Activated naive CD8-positive, alpha-beta T cell treated with anti-CD3 and anti-CD28 coated beads for 36 hours (primary cell): ENCODE measurements at places on chromosomes 7 and 10. TPM values are rescaled to one million over a fixed set of nuclear protein-coding genes. Genes with fewer than 3 reads are reported as not detected.

Gene ANK3
- total RNA-seq: 1.3 TPM

Gene AOC1
- not detected for total RNA-seq

Gene STRIP2
- total RNA-seq: 7.9 TPM

Gene CYP3A5
- total RNA-seq: not detected

DNA sequence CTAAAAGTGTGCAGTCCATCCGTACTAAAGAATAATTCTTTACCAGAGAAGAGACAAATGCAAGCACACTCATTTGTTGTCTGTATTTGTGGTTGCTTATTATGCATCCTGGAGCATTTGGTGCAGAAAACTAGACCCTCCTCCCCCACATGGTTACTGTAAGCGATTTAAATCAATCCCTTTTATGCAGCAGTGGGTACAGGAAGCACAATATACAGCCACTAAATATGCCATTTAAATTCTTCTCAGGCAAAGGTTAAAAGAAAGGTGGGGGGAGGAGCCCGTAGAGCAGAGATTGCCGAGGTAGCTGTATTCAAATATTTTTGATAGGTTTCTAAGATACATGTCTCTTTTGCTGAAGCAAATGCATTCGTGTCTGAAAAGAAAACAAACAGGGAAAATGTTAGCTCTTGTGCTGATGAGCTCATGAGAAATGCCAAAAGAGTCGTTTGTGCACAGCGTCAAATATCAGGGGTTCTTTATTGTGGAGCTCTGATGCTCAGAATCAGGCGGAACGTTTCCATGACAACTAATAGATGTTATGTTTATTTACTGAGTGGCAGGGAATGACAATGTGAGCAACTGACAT is 131.3 kb upstream of the NPVF start:
- no peak overlapping the region for H3K4me3 ChIP-seq
- no peak overlapping the region for H3K27ac ChIP-seq
- H3K27me3 ChIP-seq: no peaks in the 10 kb centered on the region
- no peaks in the 10 kb centered on the region for H3K36me3 ChIP-seq
- H3K4me1 ChIP-seq: no peaks in the 10 kb centered on the region

- no peak for DNase-seq
- no peak overlapping the region for H3K4me3 ChIP-seq
- H3K4me1 ChIP-seq: peaks cover 22% of the 10 kb centered on the region
- no peaks in the 10 kb centered on the region for H3K27me3 ChIP-seq
- no peak overlapping the region for H3K27ac ChIP-seq
These were observed 25.1 kb downstream of the CASP7 start for GRCh38 chr10:113704637-113705343.

DNA sequence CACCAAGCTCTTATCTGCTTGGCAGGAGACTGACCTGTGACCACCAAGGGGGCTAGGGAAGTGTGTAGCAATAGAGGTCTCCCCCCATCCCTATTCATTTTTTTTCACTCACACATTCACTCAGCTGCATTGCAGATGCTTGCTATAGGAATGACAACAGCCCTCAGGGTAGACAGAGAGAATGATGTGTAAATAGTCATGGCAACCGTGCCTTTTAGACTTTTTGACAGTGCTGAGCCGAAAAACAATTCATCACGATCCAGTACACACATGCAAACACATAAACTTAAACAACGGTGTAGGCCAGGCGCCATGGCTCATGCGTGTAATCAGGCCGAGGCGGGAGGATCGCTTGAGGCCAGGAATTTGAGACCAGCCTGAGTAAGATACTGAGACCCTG is 7.6 kb upstream of the ELN start:
- no peak for DNase-seq
- no peak overlapping the region for H3K27ac ChIP-seq
- peaks cover 29% of the 10 kb centered on the region for H3K27me3 ChIP-seq

DNA sequence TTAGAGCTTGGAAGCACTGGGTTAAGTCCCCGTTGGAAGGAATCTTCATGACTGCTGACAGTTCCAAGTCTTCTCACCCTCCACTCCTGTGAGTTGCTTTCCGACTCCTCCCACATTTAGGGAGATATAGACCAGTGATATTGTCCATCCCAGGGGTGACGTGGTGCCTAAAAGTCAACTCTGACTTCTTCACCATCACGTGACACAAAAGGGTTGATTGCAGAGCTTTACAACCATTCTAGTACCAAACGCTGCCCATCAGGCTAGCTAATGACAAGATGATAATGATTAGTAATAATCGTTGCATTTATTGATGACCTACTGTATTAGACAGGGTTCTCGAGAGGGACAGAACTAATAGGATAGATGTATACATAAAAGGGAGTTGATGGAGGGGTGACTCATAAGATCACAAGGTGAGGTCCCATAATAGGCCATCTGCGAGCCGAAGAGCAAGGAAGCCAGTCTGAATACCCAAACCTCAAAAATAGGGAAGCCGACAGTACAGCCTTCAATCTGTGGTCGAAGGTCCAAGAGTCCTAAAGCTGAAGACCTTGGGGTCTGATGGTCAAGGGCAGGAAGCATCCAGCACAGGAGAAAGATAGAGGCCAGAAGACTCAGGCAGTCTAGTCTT is 85.3 kb upstream of the CARD11 start:
- no peak overlapping the region for H3K27ac ChIP-seq
- H3K27me3 ChIP-seq: no peaks in the 10 kb centered on the region
- DNase-seq: no peak

DNA sequence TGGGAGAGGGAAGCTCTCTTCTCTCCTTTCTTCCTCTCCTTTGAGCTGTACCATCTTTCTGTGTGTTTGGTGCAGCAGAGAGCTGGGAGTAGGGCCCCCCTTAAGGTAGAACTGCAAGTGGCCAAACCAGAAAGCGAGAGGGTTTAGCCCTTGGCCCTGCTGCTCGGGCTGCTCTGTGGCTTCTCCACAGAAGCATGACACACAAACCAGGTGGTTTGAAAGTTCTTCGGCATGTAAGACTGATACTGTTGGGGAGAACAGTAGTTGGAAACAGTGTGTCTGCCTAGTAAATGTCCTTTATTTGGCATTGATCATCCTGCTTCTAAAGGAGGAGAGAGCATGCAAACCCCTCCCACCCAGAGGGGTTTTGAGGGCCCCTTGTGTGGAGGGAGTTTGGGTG is 277.8 kb downstream of the CELF2 start:
- peak overlapping the region; percentile 66 for H3K27ac ChIP-seq
- H3K4me1 ChIP-seq: peaks cover 33% of the 10 kb centered on the region
- peaks cover 74% of the 10 kb centered on the region for H3K36me3 ChIP-seq
- H3K27me3 ChIP-seq: no peaks in the 10 kb centered on the region

DNA sequence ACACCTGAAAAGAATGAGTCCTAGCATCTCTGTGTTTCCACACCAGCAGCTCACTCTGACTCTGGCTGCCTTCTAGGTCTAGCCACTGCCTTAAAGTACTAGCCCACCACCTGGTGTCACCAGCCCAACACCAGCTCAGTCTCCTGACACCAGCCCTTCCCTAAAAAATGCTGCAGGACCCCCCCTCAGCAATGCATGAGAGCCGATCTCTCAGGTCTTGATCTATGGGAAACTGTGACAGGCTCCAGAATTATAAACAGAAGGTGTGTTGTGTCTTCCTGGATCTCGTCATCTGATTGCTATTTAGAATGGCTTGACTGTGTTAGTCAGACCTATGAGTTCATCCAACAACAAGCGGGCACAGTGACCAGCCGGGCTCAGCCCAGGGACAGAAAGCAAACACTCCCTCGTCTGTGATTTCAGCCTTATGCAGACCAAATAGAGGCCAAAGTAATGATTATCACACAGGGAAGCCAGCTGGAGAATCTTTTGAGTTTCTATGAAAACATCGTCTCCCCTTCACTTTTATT is 66.6 kb downstream of the CUBN start:
- no peak overlapping the region for H3K4me3 ChIP-seq
- no peak overlapping the region for H3K27ac ChIP-seq
- H3K4me1 ChIP-seq: peaks cover 43% of the 10 kb centered on the region
- peaks cover 1% of the 10 kb centered on the region for H3K36me3 ChIP-seq

DNA sequence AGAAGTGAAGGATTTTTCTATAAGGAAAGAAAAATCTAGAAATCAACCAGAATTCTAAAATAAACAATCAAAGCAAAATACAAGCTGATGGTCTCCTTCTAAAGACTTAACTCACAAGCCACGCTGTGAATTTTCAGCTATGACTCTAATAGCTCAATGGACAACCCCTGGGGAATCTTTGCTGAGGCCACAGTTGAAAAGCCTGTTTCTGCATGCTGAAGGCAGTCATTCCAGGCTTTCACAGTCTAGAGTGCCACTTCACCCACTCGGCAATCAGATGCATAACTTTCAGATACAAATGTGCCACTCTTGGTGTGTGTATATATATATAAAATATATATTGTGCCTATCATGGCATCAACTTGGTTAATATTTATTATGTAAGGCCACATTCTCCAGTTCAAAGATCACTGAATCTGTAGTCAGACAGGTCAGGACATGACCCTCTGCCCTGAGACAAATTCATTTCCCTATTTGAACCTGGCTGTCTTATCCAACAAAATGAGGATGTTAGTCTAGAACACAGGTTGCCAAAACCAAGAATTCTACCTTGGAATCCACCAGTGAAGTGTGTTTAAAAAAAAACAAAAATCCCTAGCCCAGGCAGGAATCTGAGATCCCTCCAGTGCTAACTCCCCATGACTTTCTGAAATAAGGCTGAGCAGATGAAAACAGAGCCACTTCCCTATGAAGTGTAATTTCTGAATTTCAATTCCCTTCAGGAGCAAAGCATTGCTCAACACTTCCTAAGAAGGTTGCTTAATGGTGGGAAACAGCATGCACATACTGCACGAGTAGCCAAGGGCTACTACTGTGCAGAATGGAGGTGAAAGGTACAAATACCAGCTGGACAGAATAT is 9.9 kb downstream of the LIPA start:
- H3K4me1 ChIP-seq: peaks cover 6% of the 10 kb centered on the region
- peaks cover 1% of the 10 kb centered on the region for H3K36me3 ChIP-seq
- no peak overlapping the region for H3K4me3 ChIP-seq
- no peaks in the 10 kb centered on the region for H3K27me3 ChIP-seq
- no peak for DNase-seq

DNA sequence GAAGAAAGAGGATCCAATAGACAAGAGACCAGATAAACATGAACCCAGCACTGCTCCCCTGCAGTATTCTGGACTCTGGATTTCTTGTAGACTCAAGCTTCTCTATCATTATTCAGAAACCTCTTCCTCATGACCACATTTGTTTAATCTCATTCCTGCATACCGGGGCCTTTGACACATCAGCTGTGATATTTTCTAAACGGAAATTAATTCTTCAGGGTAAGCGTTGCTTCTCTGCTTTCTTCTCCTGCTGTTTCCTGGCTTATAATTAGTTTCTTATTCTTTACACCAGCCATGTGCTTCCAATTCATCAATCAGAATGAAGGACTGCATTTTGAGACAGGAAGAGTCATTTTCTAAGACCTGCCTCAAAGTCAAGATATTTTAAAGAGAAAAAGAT is 54.2 kb upstream of the TARP start:
- H3K4me1 ChIP-seq: peaks cover 33% of the 10 kb centered on the region
- no peak overlapping the region for H3K4me3 ChIP-seq
- no peak overlapping the region for H3K27ac ChIP-seq
- no peaks in the 10 kb centered on the region for H3K27me3 ChIP-seq
